ENCODE measurements at places on chromosomes 13 and 19. TPM values are rescaled to one million over a fixed set of nuclear protein-coding genes. Genes with fewer than 3 reads are reported as not detected.

DNA sequence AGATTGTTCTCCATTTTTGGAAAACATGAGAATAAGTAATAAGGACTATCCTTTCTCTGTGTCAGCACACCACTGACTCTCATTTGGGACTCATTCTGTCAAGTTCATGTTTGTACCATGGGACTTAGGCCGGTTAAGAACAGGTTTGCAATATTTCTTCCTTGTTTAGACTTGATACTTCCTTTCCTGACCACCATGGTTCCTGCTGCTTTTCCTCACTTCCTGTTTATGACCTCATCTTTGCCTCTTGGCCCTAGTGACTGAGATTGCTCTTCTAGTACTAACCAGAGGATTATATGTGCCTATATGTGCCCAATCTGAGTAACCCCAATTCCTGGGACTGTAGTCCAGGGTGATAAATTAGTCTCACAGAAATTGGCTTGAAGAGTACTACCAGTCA is 32.5 kb upstream of the NDFIP2 start:
- peaks cover 14% of the 10 kb centered on the region for H3K4me1 ChIP-seq
- no peak overlapping the region for H3K27ac ChIP-seq
- no peak for DNase-seq
- no peak overlapping the region for H3K4me3 ChIP-seq
- no peaks in the 10 kb centered on the region for H3K36me3 ChIP-seq
- H3K27me3 ChIP-seq, result no peaks in the 10 kb centered on the region

- no peak overlapping the region for H3K27ac ChIP-seq
- no peak for DNase-seq
- H3K27me3 ChIP-seq, result no peaks in the 10 kb centered on the region
- no peaks in the 10 kb centered on the region for H3K4me1 ChIP-seq
- H3K36me3 ChIP-seq, result no peaks in the 10 kb centered on the region
- H3K4me3 ChIP-seq, result no peak overlapping the region
These were observed 26.7 kb upstream of the FFAR2 start for GRCh38 chr19:35421362-35421761.

DNA sequence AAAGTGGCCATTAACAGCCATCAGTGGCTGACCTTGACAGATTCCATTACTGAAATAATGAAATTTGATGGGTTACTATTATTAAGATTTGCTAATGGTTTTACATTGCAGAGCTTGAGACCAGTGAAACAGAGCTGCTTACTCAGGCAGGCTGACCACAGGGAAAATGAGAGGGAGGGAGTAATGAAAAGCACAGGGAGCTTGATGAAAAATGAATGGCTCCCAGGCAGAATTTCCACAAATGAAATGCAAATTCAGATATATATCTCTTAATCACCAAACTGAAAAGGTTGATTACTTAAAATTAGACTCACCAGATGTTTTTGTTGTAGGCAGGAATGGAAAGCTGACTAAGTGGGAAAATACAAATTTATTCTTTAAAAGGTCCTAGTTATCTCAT is 36.1 kb downstream of the HTR2A start:
- no peaks in the 10 kb centered on the region for H3K4me1 ChIP-seq
- no peaks in the 10 kb centered on the region for H3K27me3 ChIP-seq
- H3K27ac ChIP-seq, result no peak overlapping the region
- DNase-seq, result no peak
- H3K36me3 ChIP-seq, result no peaks in the 10 kb centered on the region

DNA sequence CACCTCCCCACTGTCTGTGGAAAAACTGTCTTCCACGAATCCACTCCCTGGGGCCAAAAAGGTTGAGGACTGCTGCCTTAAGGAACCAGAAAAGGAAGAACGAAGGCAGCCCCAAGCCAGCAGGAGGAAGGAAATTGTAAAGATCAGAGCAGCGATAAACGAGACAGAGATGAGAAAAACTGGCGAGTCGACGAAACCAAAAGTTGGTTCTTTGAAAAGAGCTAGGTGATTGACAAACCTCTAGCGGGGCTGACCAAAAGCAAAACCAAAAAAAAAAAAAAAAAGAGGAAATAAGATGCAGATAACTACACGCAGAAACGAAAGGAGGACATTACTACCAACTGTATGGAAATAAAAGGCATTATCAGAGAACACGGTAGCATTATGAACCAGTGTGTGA is 76.9 kb downstream of the GADD45B start:
- H3K27ac ChIP-seq, result no peak overlapping the region
- no peaks in the 10 kb centered on the region for H3K36me3 ChIP-seq
- no peaks in the 10 kb centered on the region for H3K27me3 ChIP-seq
- peaks cover 16% of the 10 kb centered on the region for H3K4me1 ChIP-seq
- no peak for DNase-seq

DNA sequence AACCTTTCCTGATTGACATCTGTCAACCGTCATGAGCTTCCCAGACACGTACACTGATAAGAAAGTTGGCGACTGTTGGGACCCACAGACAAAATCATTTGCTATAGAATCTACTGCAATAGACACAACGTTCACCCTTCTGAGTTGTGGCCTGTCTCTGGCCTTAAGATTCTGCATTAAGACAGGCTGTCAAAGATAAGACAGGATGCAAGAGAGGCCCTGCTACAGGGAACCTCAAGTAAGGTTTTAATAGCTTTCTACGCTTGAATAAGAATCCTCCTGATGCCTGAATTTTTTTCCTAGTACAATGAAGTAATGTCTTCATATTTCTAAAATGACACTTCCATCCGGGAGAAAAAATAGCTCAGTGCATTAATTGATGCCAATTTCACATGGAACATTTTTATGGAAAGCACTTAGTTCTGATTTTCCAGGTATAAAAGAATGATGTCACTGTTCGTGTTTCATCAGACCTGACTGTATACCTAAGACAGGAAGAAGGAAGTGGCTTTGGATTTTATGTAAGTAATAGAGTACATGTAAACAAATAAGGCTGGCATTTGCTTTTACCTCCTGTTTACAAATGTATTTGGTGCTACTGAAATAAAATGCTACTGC is 275.2 kb upstream of the GPC6 start:
- H3K27ac ChIP-seq, result no peak overlapping the region
- peak; percentile 45 for DNase-seq
- H3K4me3 ChIP-seq, result no peak overlapping the region
- H3K4me1 ChIP-seq, result no peaks in the 10 kb centered on the region
- no peaks in the 10 kb centered on the region for H3K27me3 ChIP-seq

DNA sequence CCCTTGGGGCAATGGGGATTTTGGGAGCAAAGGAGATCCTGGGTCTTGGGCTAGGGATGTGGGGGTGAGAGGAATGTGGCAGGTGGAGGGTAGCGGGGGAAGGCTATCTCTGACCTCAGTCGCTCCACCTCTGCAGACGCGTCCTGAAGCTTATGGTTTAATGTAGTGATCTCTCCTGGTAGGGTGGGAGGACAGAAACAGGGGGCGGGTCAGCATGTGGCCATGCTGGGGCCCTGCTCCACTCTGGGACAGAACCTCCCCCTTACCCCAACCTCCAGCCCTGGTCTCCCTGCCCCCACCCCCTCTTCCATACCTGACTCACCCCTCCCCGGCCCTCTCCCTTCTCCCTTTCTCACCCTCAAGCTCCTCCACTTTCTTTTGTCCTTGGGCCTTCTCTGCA is 1.4 kb downstream of the BST2 start:
- no peak overlapping the region for H3K27ac ChIP-seq
- H3K4me1 ChIP-seq, result peaks cover 6% of the 10 kb centered on the region
- DNase-seq, result no peak
- H3K36me3 ChIP-seq, result no peaks in the 10 kb centered on the region
- no peak overlapping the region for H3K4me3 ChIP-seq

DNA sequence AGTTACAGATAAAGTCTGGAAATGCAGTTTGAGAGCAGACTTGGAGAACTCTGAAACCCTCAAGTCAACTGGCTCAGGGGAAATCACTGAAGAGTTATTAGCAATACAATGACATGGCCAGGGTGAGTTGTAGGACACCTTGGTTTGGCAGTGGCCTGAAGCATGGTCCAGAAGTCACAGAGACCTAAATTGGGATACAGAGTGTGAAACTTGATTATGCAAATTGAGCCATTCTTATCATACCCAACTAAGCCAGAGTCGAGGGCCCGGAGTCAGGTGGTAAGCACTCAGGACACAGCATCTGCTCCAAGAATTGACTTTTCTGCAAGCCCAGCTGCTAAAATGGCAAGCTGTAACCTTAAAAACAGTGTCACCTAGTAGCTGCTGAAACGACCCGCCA is 224.5 kb downstream of the DCLK1 start:
- no peak for DNase-seq
- H3K27ac ChIP-seq, result no peak overlapping the region
- no peaks in the 10 kb centered on the region for H3K27me3 ChIP-seq
- no peak overlapping the region for H3K4me3 ChIP-seq
- H3K36me3 ChIP-seq, result no peaks in the 10 kb centered on the region

DNA sequence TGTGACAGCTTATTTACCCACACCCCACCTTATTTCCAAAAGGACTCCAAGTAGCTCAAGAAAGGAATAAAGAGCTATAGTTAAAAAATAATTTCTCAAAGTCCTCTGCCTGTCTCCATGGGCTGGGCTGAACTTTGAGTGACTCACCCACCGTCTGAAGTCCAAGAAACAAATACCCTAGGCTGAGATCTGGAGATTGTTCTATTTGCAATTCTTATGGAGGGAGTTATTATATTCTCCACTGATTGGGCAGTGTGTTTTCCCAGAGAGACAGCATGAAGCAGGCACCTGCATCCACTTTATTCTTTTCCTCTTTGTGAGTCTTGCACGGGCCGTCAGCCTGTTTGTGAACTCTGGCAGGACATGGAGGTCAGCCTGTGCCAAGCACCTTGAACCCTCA is 63.2 kb downstream of the SHISA2 start:
- no peak overlapping the region for H3K4me3 ChIP-seq
- no peak overlapping the region for H3K27ac ChIP-seq
- H3K36me3 ChIP-seq, result no peaks in the 10 kb centered on the region
- no peaks in the 10 kb centered on the region for H3K27me3 ChIP-seq
- DNase-seq, result peak; percentile 38

- no peak for DNase-seq
- no peak overlapping the region for H3K4me3 ChIP-seq
- H3K4me1 ChIP-seq, result no peaks in the 10 kb centered on the region
- no peak overlapping the region for H3K27ac ChIP-seq
These were observed 36.8 kb upstream of the ZNF536 start for GRCh38 chr19:30335306-30335886.

DNA sequence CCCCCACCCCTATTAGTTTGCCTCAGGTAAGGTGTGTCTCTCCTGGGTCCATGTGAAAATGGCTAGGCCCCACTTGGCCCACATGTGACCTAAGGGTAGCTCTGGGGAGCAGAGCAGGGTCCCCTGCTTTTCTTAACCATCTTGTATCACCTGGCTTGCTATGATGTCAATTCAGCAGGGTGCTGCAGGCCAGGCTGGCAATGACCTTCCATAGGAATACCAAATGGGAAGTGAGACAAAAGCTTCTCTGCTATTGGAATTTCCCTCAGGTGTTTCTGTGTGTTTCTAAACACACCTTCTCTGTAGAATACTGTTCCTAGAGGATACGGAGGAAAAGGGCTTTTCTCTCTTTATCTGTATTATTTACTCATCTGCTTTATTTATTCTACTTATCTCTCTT is 35.7 kb upstream of the DACH1 start:
- no peaks in the 10 kb centered on the region for H3K4me1 ChIP-seq
- H3K36me3 ChIP-seq, result no peaks in the 10 kb centered on the region
- H3K27me3 ChIP-seq, result no peaks in the 10 kb centered on the region
- H3K27ac ChIP-seq, result no peak overlapping the region
- H3K4me3 ChIP-seq, result no peak overlapping the region

GRCh38 chr19:1302533-1303239 is 17.0 kb downstream of the EFNA2 start:
- DNase-seq, result no peak
- H3K4me3 ChIP-seq, result no peak overlapping the region
- H3K36me3 ChIP-seq, result no peaks in the 10 kb centered on the region

DNA sequence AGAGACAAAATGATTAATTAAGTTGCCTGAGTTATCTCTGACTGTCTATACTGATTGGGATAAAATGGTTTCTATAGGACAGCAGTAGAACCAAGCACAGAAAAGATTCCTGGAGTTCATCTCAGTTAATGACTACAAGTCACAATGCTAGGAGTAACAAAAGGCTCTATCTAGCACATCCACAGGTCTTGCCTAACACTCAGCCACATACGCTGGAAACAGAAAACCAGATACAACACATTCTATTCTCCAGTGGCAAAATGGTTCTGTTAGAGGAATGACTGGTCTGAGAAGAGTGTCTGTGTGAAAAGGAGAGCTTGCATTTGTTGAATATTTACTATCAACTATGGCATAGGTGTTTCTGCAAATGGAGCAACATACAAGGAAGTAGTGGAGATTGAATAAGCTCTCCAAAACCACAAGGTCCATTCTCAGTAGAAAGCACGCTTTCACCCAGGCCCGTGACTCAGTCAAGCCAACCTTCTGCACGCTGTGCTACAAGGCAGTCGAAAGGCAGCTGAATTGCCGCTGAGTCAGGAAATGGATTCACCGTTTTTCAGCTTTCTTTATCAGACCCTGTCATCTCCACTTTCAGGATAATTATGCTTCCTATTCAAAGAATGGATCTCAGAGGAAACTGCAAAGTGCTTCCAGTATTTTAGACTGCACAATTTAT is 761.5 kb downstream of the EFNB2 start:
- peak overlapping the region; percentile 26 for H3K4me3 ChIP-seq
- H3K27me3 ChIP-seq, result no peaks in the 10 kb centered on the region
- H3K36me3 ChIP-seq, result no peaks in the 10 kb centered on the region
- DNase-seq, result peak; percentile 96
- H3K27ac ChIP-seq, result no peak overlapping the region

DNA sequence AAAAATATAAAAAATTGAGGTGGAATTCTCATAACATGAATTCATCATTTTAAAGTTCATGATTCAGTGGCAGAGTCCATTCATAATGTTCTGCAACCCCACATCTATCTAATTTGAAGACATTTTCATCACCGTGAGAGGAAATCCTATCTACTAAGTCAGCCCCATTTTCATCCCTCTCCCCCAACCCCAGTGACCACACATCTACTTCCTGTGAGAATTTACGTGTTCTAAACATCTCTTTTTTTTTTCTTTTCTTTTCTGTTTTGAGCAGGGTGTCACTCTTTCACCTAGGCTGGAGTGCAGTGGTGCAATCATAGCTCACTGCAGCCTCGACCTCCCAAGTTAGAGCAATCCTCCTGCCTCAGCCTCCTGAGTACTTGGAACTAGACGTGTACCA is 17.5 kb downstream of the ATCAY start:
- no peak overlapping the region for H3K27ac ChIP-seq
- no peaks in the 10 kb centered on the region for H3K4me1 ChIP-seq
- no peak overlapping the region for H3K4me3 ChIP-seq
- no peak for DNase-seq

- no peak for DNase-seq
- no peaks in the 10 kb centered on the region for H3K36me3 ChIP-seq
- H3K27me3 ChIP-seq, result no peaks in the 10 kb centered on the region
- H3K27ac ChIP-seq, result no peak overlapping the region
- no peak overlapping the region for H3K4me3 ChIP-seq
These were observed 1138.0 kb upstream of the SLC10A2 start for GRCh38 chr13:104204177-104204576.

ZNF829 gene
- total RNA-seq, result 2.7 TPM

ATXN8OS gene
- total RNA-seq, result not detected

CD209 gene
- not detected for total RNA-seq

ZNF793 gene
- 9.8 TPM for total RNA-seq
